ENCODE measurements at places on chromosomes 4 and X.

DNA sequence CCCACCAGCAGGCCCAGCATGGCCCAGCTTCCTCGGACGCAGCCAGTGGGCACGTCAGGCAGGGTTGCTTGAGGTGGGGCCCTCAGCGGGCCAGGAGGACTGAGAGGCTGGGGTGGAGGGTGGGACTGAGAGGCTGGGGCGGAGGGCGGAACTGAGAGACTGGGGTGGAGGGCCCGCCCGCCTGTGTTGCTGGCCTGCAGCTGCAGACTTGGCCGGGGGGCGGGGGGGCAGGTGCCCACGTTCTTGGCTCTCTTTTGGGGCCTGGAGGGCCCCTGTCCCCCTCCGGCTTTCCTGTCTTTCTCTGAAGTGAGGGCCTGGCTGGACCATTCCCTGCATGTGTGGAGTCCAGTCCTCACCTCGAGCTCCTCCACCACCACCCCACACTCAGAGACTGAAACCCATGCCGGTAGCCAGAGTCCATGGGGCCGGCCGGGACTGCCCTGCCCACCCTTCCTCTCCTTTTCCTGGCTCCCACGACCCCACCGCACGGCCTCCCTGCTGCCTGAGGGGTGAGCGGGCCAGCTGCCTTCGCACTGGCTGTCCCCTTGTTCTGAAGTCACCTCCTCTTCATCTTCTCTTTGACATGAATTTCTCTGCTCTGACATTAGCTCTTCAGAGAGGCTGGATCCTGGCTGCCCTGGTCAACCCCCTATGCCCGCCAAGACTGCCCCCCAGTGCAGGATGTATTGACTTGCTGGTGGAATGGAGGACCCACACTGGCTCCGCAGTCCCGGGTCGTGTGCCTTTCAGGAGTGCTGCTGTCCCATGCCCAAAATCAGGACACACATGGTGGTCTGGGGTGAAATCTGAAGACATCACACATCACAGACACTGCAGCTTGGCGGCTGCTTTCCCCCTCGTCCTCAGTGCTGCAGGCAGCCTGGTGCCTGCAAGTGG is 10.1 kb upstream of the NKX1-1 start:
- DNase-seq: no peak

DNA sequence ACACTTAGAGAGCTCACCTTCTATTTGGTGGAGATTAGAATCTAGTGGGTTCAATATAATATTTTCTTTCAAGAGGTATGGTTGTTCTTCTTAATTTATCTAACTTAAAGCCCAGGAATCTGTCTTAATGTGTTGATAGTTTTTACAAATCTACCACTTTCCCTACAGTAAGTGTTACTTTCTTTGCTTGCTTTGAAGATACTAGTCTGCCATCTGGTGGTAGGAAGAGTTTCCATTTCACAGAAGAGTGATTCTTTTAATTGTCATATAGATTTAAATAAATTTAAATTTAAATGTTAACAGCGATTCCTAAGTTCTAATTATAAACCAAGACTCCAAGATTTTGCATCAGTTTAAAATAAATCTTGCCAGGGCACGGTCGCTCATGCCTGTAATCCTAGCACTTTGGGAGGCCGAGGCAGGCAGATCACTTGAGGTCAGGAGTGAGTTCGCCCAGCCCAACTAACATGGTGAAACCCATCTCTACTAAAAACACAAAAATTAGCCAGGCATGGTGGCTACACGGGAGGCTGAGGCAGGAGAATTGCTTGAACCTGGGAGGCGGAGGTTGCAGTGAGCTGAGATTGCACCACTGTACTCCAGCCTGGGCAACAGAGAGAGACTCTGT is 43.5 kb downstream of the NUDT9 start:
- DNase-seq: peak; percentile 11

GRCh38 chr4:15470128-15470475 is 420 bp downstream of the CC2D2A start:
- DNase-seq: no peak

DNA sequence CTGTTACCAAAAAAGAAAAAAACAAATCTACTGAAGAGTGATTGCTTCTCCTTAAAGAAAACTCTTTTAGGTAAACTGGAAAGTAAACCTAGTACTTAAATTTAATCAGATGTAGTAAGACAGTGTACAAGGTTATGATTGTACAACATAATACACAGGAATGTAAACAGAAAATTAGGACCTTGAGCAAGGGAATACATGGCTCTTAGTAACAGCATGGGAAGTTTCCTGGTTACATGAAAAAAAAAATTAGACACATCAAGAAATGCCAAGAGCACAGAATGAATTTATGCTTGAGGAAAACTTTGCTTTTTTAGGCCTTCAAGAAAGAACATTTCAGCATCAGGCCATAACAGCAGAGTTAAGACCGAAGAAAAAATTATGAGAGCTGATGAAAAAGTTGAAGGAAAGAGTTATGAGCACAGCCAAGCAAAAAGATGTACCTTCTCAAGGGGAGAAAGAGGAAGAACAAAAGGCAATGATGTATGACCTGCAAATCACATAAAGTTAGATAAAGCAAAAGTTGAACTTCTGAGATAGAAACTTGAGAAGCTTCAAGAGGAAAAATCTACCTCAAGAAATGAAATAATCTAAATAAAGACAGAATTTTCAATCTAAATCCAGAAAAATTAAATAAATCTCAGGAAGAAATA is 311.6 kb downstream of the GALNTL6 start:
- DNase-seq: peak; percentile 29

- DNase-seq: no peak
These were observed 216.3 kb upstream of the PCDH18 start for GRCh38 chr4:137748616-137749015.

DNA sequence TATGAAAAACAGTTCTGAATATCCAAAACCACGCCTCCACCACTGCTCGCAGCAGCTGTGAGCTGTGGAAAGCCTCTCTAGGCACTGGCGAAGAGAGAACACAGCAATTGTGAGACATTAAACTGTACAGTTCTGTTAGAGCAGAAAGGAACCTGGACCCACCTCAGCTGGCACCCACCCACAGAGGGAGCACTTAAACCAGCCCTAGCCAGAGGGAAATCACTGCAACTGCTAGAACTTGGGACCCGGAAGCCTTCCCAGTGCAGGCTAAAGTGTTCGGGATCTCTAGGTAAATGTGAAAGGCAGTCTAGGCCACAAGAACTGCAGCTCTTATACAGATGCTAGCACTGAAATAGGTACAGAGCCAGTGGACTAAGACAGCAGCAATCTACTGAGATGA is 308.8 kb downstream of the PRR32 start:
- DNase-seq: no peak
